Right renal pelvis (tissue), 4 donors: ENCODE measurements at places on chromosomes 11 and 22. TPM values are rescaled to one million over a fixed set of nuclear protein-coding genes. Genes with fewer than 3 reads are reported as not detected.
A peak's percentile ranks its signal among the peaks of the same experiment; 100 is the strongest.

SYT13 gene
- polyA plus RNA-seq, result 14.1 TPM

SPON1 gene
- polyA plus RNA-seq, result 73.8 TPM

MS4A10 gene
- polyA plus RNA-seq, result 0.09 TPM

E2F8 gene
- polyA plus RNA-seq, result 9.0 TPM

- DNase-seq, result no peak
Observed at GRCh38 chr22:19090183-19090582, 32.0 kb downstream of the DGCR2 start.

DNA sequence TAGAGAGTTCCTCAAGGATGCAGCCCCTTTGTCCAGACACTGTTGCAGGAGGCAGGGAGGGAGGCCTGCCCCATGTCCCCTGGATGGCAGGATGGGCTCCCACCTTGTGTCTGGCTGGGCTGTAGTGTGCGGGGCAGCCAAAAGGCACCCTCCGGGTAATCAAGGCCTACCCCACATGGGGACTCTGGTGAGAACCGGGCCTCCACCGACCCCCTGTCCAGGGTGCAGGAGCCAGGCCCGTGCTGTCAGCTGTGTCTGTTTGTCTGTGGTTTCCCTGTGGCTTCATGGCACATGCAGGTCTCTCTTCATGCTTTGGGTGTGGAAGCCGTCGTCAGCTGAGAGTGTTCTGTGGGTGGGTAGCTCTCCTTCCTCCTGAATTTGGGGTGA lies 1240.9 kb downstream of the BRD1 start:
- DNase-seq, result no peak

- DNase-seq, result no peak
Observed at GRCh38 chr11:13771151-13771550, 102.7 kb downstream of the FAR1 start.

- no peak for DNase-seq
Observed at GRCh38 chr11:119343726-119344125, 2.8 kb downstream of the MFRP start.

DNA sequence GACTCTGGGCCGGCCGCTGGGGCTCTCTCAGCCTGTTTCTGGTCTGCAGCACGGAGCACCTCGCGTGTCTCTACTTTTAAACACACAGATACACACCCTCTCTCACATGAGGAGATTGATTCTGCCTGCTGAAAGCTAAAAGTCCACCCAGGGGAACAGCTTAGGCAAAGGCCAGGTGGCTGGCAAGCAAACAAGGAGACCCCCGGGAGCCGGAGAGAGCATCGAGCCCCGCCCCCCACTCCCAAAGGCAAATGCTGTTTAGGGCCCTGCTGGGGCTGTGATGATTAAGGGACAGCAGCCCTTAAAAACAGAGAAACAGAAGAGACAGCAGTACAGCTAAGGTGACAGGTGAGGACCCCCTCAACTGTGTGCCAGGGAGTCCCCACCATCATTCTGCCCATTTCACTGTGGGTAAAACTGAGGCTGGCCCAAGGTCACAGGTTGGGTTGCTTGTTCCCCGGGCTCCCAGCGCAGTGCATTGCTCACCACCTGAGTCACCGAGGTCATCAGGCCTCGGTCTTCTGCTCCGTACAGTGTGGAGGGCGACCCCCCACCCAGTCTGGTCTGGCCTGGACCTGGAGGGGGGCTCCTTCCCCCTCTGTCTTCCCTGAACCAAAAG lies 6.8 kb downstream of the CABP7 start:
- DNase-seq, result no peak

- no peak for DNase-seq
Observed at GRCh38 chr11:86954269-86955110, 705 bp downstream of the FZD4 start.

DNA sequence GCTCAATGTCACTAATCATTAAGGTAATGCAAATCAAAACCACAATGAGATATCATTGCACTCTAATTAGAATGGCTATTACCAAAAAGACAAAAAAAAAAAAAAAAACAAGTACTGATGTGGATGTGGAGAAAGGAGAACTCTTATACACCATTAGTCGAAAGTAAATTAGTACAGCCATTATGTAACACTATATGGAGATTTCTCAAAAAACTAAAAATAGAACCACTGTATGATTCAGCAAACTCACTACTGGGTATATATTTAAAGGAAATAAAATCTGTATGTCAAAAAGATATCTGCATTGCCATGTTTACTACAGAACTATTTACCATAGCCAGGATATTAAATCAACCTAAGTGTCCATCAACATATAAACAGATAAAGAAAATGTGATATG lies 265.4 kb upstream of the ARHGAP20 start:
- DNase-seq, result no peak

- no peak for DNase-seq
Observed at GRCh38 chr11:82536706-82537105, 197.0 kb downstream of the FAM181B start.

DNA sequence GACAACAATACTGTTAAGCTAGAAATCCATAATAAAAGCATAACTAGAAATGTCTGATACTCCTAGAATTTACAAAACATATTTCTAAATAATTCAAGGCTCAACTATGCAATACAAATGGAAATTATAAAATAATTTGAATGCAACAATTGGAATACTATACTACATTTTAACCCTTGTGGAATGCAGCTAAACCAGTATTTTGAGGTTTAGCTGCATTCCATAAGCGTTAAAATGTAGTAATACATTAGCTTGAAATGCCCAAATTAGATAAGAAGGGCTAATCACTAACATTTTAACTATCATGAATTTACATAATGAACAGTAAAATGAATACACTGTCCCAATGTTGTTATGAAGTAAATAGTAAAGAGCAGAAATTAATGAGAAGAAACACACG lies 617.2 kb upstream of the CHORDC1 start:
- DNase-seq, result peak; percentile 4

DNA sequence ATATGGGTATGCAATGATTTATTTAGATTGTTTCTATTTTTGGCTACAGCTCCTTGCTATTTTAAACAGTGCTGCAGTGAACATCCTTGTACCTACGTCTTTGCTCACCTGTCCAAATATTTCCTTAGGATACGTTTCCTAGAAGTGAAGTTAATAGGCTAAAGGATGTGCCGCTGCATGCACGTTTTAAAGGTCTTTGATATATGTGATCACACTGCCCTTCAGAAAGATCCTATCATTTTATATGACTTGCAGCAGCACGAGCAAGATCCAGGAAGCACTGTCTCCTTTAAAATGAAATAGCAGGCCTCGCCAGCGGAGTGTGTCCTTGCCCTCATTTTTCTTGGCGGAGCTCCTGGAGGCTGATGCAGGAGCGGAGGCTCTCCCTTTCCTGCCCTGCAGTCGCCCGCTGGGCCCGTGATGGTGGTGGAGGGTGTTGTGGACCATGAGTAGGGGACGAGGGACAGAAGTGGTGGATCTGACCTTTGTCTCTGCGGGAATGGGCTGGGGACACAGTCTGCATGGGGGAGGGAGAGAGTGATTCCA lies 19.4 kb downstream of the RPS6KA4 start:
- DNase-seq, result no peak

DNA sequence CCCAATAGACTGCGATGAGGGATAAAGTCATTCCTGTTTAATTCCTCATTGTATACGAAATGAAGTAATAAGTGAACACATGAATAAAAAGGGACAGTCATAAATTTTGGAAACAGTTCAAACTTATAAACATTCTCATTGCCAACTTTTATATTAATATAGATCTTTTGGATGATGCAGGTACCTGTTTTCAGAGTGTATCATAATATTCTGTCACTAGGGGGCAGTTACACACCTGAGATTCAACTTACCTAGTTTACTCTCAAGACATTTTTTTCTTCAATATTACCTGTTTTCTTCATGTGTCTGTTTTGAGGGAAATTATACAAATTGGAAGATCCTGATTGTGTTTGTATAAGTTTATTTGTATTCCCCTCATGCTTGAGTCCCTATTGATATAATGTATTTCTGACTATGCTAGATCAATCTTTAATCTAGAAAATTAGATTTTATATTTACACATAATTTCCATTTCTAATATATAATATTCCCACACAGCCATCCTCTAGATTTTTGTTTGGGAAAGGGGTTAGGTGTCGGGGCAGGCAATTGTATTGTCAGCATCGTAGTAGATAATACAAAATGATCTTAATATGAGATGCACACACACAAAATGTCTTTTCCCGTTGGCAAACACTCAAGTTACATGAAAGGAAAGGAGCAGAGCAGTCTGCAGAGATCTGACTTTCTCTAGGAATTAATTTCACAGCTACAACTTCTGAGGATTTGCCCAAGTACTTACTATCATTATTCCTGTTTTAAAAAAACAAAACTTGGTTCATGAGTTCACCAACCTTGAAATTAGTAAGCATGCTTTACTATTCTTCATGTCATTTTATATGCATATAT lies 18.4 kb downstream of the FDX1 start:
- no peak for DNase-seq

DNA sequence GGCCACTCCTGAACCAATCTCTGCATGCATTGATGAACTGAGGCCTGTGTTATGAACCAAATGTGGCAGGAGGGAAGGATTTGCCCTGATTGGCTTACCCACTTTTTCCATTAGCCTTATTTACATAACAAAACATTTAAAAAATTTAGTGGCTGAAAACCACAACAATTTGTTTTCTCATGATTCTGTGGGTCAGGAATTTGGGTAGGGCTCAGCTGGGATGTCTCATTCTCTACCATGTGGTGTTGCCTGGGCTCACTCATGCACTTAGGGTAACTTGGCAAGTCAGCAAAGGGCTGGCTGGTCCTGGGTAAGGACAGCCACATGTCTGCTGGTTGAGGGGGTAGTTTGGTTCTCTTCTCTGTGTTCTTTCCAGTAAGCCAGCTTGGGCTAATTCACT lies 35.1 kb upstream of the CYP2R1 start:
- no peak for DNase-seq

GRCh38 chr11:117217141-117218084 lies 14.5 kb downstream of the PCSK7 start:
- DNase-seq, result no peak
